ENCODE measurements at places on chromosomes 6 and 20.

DNA sequence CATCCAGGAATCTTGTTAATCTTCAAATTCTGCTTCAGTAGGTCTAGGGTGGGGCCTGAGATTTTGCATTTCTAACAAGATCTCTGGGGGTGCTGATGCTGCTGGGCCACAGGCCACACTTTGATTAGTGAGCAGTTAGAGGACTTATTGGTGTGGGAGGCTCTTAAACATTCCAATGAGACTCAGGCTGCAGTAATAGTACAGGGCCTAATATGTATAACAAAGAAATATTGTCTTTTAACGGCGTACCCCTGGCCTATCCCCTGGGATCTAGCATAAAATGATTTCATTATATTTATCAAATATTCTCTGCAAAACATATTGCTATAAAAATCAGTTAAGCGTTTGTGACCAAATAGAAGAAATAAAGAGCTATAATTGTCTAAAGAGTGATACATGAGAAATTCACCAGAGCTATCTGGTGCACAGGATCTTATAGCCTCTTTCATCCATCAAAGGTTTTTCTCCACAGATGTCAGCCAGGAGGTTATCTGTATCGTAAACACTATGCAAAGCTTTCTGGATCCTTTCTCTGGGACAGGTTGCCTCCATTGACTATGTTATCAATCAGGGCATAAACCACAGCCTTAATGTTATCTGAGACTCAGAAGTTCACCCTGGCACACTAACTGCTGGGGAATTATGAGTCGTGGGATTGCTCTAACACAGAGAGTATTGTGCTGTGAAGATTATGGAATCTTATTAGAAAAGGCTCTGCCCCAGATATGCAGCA, 488.5 kb upstream of the MAP3K7 start:
- DNase-seq, result no peak

DNA sequence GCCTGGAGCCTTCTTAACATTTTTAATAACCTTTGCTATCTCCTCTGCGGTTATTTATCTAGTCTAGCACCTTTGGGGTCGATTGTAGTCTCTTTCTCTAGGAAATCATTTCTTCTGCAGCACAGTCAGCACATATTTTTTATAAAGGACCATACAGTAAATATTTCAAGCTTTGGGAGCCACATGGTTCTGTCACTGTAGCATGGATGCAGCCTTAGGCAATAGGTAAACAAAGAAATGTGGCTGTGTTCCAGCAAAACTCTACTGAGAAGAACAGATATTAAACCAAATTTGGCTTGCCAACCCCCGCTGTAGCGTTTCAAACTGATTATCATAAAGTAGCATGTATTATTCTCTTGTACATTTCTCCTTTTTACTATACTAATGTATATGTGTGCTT, 95.7 kb downstream of the SLC23A2 start:
- DNase-seq, result no peak

GRCh38 chr20:41540918-41541317, 77.3 kb downstream of the CHD6 start:
- no peak for DNase-seq

GRCh38 chr20:53034899-53035298, 62.7 kb downstream of the TSHZ2 start:
- DNase-seq, result no peak

- DNase-seq, result no peak
These were observed 74.6 kb downstream of the KIF16B start for GRCh38 chr20:16498526-16499253.

- no peak for DNase-seq
These were observed 33.0 kb upstream of the KIAA1586 start for GRCh38 chr6:57013521-57013926.

DNA sequence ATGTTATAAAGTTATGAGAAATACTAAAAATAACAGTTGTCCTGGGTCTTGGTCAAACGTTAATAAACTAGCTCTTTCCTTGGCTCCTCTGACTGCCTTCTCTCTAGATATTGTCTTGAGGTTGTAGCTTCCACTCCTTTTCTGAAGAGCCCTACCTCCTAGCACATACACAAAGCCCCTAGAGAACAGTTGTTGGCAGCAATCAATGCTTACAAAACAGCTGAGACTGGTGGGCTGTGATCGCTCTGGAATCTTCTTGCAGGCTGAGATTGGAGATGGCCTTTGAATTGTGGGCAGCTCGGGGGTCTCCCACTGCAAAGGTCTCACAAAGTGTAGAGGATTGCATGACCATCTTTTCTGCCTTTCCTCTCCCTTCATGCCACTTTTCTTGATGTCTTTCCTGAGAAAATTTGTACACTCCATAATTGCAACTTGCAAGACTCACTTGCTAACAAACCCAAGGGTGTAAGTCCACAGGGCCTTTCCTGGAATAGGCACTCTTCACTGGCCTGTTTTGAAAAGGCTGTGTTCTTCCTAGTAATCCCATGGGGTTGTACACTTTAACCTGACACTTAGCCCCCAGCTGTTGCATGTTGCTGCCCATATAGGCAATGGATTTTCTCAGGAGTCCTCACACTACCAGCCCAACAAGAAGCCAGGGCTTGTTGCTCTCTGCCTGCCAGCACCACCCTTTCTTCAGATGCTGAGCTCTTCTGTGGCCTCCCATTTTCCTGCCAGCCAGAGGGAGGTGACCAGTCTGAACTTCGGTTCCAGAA, 99.9 kb downstream of the TCP11 start:
- no peak for DNase-seq

GRCh38 chr6:145891565-145891964, 72.6 kb downstream of the SHPRH start:
- no peak for DNase-seq

GRCh38 chr6:47363736-47364135, 54.0 kb upstream of the TNFRSF21 start:
- no peak for DNase-seq

DNA sequence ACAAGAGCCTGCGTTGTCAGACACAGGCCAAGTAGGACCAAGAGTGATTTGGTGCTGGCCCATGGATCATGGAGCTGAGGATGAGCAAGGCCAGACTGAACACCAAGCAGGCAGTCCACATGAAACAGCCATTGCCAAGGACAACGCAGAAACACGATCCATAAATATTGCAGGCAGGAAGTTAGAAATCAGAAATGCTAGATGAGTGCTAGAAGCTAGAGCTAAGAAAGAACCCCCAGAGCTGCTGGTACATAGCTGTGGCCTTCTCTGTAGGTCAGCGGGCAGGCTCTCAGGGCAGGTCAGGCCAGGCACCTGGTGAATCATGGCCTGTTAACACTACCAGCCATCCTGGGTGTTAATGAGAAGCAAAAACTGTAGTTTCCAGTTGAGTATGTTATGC, 119.7 kb downstream of the ALDH8A1 start:
- DNase-seq, result no peak

- no peak for DNase-seq
These were observed 18.3 kb upstream of the RANBP9 start for GRCh38 chr6:13729891-13730290.

DNA sequence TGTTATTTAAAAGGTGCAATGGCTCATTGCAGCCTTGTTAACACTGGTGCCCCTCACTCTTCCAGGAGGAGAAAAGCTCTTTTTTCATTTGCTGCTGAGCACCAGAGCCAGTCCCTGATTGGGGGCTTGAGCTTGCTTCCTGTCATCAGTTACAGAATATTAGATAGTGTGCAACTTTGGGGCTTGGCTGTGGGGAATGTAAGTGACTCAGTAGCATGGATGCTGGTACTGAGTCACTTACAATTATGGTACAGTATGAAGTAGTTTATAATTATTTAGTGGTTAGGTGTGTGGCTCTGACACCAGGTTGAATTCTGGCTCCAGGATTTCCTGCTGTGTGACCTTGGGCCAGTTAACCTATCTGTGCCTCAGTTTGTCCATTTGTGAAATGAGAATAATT, 37.6 kb downstream of the ANKS1A start:
- DNase-seq, result no peak

GRCh38 chr6:27684264-27685211, 211.6 kb upstream of the ZNF184 start:
- peak; percentile 73 for DNase-seq

DNA sequence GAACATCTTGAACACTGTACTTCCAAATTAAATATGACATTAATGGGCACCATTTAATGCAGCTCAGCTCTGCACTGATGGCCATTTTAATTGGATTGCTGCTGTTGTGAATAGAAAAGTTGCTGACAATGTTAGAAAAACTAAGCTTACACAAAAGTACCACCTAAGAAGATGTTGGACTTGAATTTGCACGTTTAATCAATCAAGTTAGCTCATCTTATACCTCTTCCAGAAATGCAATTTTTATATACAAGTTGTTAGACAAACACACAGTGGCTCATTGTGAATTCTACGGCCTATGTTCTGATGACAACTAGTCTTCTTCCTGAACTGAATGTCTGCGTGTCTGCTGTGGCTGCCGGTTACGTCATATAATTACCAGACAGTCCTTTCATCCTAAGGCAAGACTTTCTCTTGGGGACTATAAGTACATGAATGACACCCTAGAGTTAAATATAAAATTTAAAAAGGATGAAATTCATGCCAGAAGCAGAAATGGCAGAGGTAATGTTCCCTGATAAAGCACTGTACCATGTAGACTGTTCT, 330.2 kb downstream of the EPM2A start:
- DNase-seq, result no peak

DNA sequence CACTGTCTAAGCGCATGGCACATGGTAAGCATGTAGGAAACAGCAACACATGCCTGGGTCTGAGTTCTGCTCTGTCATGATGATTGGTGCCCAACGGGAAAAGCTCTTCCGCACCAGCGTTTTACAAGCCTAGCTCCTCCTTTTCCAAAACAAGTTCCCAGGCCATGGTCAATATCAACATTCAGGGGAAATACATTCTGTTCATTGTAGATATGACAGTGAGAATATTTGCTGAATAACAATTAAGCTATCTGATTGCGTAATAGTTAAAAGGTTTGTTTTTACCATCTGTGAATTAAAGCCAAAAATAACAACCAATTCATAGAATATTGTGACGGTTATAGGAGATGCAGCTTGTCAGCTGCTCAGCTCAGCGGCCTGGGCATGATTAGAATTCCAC, 404.3 kb upstream of the SLC35B3 start:
- DNase-seq, result no peak

DNA sequence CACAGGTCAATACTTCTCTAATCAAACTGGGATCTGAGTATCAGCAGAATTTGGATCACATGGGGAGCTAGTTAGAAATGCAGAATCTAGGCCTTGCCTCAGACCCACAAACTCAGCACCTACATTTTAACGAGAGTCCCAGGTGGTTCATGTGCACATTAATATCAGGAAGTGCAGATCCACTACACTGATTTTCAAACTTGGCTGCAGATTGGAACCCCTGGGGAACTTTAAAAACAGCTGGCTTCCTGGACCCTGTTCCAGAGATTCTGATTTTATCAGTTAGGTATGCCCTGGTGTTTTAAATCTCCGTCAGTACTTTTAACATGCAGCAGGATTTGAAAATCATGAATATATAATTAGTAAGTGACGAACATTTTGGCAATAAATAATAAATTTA, 1.9 kb upstream of the CST8 start:
- no peak for DNase-seq

DNA sequence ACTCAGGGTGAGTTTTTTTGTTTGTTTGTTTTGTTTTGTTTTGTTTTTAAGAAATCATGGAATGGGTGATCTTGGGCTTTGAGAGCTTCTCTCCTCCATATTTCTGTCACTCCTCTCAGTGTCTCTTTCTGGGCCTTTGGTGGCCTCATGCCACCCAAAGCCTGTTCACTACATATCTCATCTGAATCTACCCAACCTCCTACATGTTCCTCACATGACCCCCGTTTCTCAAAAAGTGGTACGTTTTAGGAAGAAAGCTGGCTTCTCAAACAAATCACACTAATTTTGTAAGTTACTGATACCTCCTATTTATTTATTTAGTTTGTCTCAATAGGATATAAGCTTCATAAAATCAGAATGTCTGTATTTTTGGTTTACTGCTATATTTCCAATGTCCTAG, 80.0 kb downstream of the SESN1 start:
- no peak for DNase-seq

- DNase-seq, result peak; percentile 81
These were observed 9.4 kb upstream of the ARMC12 start for GRCh38 chr6:35727231-35727934.

GRCh38 chr20:63873477-63873971, 8.5 kb downstream of the TPD52L2 start:
- DNase-seq, result peak; percentile 39

- no peak for DNase-seq
These were observed 9.4 kb downstream of the TFAP2A start for GRCh38 chr6:10405513-10405900.

- no peak for DNase-seq
These were observed 8.3 kb downstream of the TFAP2A start for GRCh38 chr6:10406556-10406955.

- DNase-seq, result peak; percentile 41
These were observed 472 bp upstream of the PAQR8 start for GRCh38 chr6:52361414-52361944.

GRCh38 chr6:14880052-14880451, 365.8 kb upstream of the JARID2 start:
- no peak for DNase-seq

DNA sequence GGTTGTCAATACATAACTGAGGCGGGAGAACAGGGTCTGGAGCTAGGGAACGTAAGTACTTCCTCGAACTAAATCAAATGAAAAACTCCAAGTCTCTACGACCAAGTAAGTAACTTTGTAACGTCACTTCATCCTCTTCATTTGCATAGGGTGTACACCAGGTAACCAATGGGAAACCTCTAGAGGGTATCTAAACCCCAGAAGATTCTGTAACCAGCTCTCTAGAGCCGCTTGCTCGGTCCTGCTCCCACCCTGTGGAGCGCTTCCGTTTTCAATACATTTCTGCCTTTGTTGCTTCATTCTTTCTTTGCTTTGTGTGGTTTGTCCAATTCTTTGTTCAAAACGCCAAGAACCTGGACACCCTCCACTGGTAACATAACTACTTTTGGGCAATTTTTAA, 133.5 kb upstream of the TMEM170B start:
- DNase-seq, result no peak

DNA sequence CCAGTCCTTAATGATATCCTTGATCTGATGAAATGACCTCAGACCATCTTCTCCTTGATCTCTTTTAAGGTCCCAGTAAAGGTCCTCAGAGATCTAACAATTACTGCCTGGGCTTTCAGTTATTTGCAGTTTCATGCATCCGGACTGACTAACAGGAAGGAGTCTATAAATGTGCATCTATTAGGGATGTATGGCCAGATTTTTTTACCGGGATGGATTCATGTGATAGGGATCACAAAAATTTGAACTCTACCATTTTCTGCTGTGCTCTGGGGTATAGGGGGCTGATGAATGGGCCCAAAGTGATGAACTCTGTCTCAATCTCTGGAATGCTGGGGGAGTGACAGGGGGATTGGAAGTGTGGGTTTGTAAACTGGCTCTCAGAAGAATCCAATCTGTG, 36.2 kb upstream of the SCUBE3 start:
- DNase-seq, result no peak

DNA sequence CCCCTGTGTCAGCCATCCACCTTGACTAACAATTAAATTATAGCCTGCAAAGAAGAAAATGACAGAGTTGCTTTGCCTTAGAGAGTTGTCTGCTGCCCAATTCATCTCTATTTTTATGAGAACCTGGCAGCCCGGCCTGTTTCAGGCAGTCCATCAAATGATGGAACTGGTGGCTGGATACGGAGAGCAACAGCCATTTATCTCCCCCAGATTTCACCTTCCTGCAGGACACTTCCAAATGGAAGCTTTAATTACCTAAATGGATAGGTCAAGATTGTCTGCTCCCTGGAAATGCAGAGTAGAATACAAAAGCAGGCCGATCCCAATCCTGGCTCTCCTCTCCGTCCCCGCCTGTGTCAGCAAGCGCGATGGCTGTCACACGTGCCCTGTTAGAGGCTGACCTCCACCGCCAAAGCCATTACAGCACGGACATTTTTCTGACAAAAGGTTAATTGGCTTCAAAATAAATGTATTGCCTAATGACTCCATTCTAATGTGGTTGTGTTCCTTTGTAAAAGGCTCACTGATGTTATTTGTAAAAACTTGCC, 86.7 kb downstream of the PACRG start:
- DNase-seq, result no peak

Measured in DMS53 (cell line).